M059J (cell line): ENCODE measurements at places on chromosomes 5 and 9. TPM values are rescaled to one million over a fixed set of nuclear protein-coding genes. Genes with fewer than 3 reads are reported as not detected.

DNA sequence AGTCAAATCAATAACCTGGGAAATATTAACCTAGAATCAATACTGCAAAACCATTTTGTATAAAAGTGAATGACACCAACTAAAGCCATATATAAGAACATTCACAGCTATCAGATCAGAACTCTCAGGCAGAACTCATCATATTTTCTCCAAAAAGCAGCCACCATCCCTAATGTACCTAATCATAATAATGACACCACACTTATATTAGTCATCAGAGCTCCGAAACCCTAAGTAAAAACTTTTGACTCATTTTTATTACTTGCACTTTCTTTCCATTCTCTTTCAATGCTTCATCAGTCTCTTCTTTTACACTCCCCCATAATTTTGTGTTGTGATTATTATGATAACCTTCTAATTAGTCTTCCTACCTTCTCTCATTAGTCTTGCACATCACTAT, 45.3 kb downstream of the INSL6 start:
- peak; percentile 5 for DNase-seq

GRCh38 chr9:95771556-95772246, 103.8 kb upstream of the ERCC6L2 start:
- no peak for DNase-seq

DNA sequence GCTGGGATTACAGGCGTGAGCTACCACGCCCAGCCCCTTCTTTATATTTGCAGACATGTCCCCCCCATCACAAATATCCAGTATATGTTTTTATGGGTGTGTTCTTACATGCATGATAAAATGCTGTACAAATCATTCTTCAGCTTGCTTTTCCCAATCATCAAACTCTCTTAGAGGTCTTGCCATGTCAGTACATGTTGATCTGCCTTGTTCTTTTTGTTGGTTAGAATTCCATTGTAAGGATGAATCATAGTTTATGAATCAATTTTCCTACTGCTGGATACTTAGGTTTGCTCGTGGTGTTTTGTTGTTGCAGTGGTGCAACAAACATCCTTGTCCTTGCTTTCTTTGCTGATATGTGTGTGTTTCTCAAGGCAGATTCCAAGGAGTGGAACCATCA, 79.9 kb upstream of the NEURL1B start:
- peak; percentile 21 for DNase-seq

DNA sequence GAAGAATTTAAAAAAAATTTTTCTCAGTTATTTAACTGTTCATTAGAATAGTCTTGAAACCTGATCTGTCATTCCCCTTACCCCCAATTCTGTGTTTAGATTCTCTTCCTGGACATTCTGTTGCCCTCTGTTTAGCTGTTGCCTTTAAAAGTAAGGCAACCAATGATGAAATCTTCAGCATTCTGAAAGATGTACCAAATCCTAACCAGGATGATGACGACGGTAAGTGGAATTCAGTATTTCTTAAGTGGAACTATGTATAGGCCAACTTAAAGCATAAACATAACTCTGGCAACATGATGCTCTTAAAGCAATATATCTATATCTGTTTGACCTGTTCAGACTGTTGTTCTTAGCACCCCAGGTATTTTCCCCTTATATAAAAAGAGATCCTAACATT, 27.2 kb downstream of the NCBP1 start:
- DNase-seq, result no peak

DNA sequence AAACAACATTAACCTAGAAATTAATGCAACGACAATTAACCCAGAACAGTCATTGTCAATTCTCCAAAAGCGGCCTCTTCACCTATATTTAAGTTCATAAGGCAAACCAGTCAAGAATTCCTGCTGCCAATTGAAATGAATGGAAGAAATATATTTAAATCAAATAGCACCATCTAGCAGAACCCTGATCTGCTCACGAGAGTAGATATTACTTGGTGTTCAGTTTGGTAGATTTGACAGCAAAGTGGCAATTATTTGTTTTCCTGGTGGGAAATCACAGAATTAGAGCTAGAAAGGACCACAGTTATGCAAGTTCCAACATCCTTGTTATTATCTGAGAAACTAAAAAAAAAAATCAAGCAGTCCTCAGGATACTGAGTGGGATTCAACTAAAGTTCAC, 2.3 kb downstream of the SSBP2 start:
- no peak for DNase-seq

ITK gene
- total RNA-seq, result 0.10 TPM in 1 of 2 replicates, not detected in the other

TNIP1 gene
- total RNA-seq, result 85.3 and 116 TPM in 2 replicates

PJA2 gene
- 42.0 and 58.9 TPM in 2 replicates for total RNA-seq

FBN2 gene
- 0.20 and 0.37 TPM in 2 replicates for total RNA-seq
